ENCODE measurements at places on chromosomes 13 and 19. TPM values are rescaled to one million over a fixed set of nuclear protein-coding genes. Genes with fewer than 3 reads are reported as not detected.
A peak's percentile ranks its signal among the peaks of the same experiment; 100 is the strongest.

CEACAM7 gene
- not detected for polyA plus RNA-seq

PCDH17 gene
- polyA plus RNA-seq, result 50.1 TPM

CD70 gene
- not detected for polyA plus RNA-seq

KCNC3 gene
- 36.5 TPM for polyA plus RNA-seq

- peak; percentile 46 for DNase-seq
Measured at GRCh38 chr19:39765091-39766076, 13.3 kb upstream of the LEUTX start.

- DNase-seq, result no peak
Measured at GRCh38 chr13:72774019-72774418, 7.7 kb downstream of the DIS3 start.

GRCh38 chr19:16373532-16373931 lies 48.9 kb downstream of the KLF2 start:
- no peak for DNase-seq

IZUMO2 gene
- polyA plus RNA-seq, result not detected

ZNF497 gene
- 9.1 TPM for polyA plus RNA-seq

VAV1 gene
- polyA plus RNA-seq, result 6.0 TPM

DNA sequence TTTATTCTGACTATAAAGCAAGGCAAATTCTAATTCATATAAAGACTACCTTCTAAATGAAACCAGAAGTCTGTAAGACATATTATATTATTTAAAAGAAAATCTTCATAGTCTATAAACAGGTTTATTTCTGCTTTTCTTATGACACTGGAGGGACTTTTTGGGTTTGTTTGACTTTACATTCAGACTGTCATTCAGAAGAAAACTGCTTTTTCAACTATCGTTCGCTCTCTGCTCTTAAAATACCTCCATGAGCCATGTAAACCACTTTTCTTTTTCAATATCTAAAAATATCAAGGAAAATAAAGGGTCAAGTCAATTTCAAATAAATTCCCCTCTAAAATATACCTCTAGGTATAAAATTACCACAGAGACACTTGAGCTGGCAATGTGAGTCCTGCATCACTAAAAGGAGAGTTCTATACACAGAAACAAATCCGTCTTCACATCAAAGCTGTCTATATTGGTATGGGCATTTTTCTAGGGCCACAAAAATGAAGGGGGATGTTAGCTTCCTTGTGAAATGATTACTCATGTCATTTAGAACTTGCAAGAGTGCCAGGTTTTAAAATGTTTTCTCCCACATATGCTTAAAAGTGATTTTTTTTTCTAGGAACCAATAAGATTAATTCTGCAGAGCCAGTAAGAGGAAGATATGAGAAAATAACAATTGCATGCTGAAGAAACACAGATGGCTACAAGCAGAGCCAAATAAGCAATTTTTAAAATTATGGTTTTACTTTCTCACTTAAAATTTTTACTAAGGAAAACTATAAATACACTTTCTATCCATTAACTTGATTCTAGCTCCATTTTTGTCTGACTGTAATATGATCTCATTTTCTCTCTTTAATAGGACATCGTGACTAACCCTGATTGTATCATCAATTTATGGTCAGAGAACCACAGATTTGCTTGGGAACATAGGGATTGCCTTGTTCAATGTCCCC lies 181.8 kb downstream of the TBC1D4 start:
- no peak for DNase-seq

GRCh38 chr19:15583346-15583745 lies 31.7 kb upstream of the CYP4F8 start:
- no peak for DNase-seq

DNA sequence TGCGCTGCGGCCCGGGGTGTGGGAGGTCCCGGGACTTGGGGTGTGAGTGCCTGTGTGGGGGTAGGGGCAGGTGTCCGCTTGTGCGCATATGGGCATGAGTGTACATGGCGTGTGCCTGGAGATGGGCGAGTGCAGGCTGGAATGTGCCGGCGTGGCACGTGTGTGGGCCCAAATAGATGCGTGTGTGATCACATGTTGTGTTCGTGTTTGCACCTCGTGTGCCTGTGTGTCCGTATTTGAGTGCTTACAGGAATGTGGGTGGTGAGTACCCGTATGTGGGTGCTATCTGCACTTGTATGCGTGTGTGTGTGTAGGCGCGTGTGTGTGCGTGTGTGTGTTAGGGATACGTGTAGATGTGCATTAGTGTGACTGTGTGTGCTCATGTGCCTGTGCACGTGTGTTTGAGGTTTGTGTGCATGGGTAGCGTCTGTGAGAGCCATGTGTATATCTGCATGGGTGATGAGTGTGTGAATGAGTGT lies 3.4 kb downstream of the ZNF536 start:
- no peak for DNase-seq

CABP5 gene
- not detected for polyA plus RNA-seq

GRCh38 chr13:40793339-40793738 lies 3.9 kb downstream of the SLC25A15 start:
- DNase-seq, result no peak

FFAR3 gene
- polyA plus RNA-seq, result not detected

- DNase-seq, result no peak
Measured at GRCh38 chr13:94112731-94113130, 366.8 kb downstream of the DCT start.

CYP2F1 gene
- not detected for polyA plus RNA-seq

DNA sequence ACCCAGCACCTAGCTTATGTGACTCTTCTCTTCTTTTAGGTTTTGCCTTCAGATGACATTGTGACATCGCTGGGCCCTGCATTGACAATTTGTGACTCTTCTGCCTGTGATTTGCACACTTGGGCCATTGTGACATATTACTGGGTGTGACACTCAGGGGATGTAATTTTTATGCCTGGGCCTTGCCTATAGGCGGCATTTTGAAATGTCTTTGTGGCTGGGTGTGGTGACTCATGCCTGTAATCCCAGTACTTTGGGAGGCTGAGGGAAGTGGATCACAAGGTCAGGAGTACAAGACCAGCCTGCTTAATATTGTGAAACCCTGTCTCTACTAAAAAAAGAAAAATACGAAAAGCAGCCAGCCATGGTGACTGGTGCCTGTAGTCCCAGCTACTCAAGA lies 28.4 kb upstream of the ZNF681 start:
- DNase-seq, result no peak

SPACA4 gene
- polyA plus RNA-seq, result not detected

DNA sequence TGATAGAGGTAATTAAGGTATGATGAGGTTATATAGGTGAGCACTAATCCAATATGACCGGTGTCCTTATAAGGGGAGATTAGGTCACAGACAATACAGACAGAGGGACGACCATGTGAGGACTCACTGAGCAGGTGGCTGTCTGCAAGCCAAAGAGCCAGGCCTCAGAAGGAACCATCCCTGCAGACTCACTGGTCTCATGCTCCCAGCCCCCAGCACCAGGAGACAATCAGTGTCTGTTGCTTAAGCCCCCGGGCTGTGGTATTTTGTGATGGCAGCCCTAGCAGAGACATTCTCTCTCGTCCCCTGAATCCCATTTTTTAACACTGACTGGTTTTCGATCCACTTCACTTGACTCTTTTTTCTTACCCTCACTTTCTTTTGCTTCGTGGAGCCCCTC lies 51.9 kb upstream of the PABPC3 start:
- DNase-seq, result no peak

- no peak for DNase-seq
Measured at GRCh38 chr19:1921825-1922224, 16.6 kb downstream of the ADAT3 start.

- no peak for DNase-seq
Measured at GRCh38 chr13:113657851-113658741, at the start of gene ATP4B. TSS of gene ATP4B (minus strand) at chr13:113658198. CDS start at chr13:113658144, 54 bp downstream.

GNG7 gene
- 60.4 TPM for polyA plus RNA-seq

NKPD1 gene
- 1.1 TPM for polyA plus RNA-seq

- no peak for DNase-seq
Measured at GRCh38 chr13:102854675-102855074, 8.8 kb downstream of the ERCC5 start.

WBP4 gene
- polyA plus RNA-seq, result 24.1 TPM

VSTM2B gene
- polyA plus RNA-seq, result 43.2 TPM

DNA sequence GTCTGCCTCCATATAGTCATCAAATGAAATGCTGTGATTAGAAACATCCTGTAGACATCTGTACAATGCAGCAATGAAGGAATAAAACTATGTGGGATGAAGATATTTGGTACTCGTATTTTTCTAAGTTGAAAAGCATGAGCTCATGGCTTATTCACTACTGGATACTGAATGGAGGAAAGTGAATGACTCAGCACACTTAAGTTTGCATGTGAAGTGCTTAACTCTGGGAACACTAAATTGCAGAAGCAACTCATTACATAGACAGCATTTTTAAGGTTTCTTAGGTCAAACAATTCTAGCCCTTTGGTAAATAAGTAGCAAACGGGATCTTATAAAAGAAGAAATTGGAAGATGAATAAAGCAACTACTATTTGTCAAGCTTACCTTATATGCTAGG lies 429.0 kb upstream of the MIR17HG start:
- DNase-seq, result no peak

DNA sequence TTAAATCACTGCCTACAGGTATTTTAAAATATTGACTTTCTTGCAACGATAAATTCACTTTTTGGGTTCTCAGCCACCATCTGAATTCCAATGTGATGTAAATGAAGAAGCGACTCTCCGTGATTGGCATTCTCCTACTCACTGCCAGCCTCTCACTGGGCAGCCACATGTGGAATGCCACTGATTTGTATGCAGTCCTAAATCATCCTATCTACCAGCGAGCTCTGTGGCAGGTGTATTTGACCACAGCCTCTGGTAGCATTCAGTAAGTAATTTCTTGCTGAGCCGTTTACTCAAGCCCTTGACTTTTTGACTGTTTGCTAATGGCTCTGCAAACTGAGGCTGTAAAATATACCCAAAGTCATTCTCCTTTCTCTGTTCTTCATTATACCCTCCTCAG lies 559.0 kb upstream of the SLC10A2 start:
- no peak for DNase-seq

- no peak for DNase-seq
Measured at GRCh38 chr19:11201791-11202190, 4.4 kb upstream of the KANK2 start.

DNA sequence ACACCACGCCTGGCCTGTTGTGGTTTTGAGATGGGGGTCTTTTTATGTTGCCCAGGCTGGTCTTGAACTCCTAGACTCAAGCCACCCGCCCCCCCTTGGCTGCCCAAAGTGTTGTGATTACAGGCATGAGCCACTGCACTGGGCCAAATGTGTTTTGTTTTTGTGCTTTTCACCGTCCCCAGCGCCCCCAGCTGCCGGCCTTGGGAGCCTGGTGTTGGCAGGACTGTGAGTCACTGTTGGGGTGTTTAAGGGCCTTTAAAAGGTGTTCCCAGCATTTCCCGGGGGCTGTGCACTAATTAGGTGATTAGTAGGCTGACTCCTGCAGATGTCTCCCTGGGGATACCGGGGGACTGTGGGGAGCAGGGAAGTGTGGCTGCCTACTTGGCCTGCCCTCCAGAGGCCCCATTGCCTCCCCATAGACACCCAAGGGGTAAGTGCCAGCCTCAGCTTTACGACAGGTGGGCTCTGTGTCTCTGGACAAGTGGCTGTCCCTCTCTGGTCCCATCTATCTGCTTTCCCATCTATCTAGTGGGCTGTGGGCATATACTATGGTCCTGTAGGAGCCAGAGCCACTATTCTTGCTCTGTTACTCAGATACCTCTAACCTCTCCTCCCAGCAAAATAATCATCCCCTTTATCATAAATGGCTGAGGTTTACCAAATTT lies 11.8 kb upstream of the TLE5 start:
- no peak for DNase-seq

DNA sequence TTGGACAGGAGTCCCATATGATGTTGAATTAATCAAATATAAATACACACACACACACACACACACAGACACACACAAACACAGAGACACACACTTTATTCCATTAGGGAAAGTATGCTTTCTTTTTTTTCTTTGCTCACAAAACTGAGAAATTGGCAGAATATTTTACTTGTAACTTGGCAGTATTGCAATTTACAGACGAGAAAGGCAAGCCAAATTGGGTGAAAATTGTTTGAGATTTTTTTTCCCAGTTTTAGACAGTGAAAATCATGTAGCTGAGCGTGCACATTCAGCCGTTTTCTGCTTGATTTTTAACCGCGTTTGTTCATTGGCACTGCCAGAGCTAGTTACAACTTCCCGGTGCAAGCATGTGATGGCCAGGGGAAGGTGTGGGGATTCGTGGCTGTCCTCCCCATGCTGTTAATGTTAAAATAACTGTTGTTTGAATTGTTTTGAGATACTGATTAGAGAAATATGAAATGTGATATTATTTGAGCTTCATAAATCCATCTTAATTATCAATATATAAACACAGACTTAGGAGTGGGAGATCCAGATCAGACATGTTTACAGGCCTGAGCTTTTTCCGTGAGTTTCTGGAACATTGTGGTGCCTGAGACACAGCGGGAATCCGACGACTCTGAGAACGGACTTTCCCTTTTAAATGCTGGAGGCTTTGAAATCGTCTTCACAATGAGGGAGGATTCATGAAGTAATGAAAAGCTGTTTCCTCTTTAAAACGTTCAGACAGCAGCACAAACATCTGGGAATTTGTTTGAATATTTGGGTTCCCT lies 125.5 kb downstream of the KCNRG start:
- no peak for DNase-seq

DNA sequence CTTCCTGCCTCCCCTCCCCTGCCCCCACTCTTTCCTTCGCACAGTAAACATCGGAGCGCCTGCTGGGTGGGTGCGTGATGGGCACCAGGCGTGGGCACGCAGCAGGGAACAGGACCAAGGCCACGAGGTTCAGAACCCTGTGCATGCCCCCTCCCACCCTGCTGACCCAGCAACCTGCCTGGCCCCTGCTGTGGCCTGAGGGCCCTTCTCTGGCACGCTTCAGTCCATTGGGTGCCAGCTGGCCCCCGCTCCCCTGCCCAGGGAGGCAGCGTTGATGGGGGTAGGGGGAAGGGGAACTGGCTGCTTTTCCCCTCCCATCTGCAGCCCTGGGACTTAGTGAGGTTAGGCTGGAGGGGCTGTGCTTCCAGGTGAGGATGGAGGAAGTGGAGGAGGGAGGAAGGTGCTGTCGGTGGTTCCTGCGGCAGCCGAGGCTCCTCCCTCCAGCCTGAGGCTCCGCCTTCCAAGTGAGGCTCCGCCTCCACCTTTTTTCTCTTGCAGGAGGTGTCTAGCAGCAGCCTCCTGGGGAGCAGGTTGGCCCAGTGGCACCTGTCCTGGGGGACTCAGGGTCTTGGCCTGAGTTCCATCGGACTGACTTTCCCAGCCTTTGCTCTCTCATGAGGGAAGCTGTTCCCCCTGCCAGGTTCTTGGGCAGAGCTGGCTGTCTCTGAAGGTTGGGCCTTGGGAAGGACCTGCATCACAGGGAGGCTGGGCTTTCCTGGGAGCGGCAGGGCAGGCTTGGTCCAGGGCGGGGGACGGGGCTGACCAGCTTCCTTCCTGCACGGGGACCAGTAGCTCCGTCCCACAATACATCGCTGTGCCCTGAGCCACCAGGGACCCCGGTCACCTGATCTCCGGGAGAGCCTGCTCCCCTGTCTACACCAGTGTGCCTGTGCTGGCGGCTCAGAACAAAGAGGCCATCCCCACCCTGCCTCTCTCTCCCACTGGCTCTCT lies 7.3 kb downstream of the PIAS4 start:
- no peak for DNase-seq

Data from spinal cord (tissue), 10 donors.